NCI-H2029 (cell line): ENCODE measurements at places on chromosomes 6 and 20.

DNA sequence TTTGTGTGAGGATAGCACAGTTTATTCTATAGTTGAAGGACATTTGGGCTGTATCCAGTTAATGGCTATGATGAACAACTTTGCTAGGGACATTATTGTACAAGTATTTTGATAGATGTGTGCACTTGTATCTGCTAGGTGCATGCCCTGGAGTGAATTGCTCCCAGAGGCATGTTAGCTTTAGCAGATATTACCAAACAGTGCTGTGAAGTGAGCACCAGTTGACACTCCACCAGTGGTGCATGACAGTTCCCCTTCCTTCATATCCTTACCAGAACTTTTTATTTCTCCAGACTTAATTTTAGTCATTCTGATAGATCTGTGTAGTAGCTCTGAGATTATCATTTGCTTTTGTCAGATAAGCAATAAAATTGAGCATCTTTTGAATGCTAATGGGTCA, 48.9 kb upstream of the ENPP5 start:
- DNase-seq, result no peak

DNA sequence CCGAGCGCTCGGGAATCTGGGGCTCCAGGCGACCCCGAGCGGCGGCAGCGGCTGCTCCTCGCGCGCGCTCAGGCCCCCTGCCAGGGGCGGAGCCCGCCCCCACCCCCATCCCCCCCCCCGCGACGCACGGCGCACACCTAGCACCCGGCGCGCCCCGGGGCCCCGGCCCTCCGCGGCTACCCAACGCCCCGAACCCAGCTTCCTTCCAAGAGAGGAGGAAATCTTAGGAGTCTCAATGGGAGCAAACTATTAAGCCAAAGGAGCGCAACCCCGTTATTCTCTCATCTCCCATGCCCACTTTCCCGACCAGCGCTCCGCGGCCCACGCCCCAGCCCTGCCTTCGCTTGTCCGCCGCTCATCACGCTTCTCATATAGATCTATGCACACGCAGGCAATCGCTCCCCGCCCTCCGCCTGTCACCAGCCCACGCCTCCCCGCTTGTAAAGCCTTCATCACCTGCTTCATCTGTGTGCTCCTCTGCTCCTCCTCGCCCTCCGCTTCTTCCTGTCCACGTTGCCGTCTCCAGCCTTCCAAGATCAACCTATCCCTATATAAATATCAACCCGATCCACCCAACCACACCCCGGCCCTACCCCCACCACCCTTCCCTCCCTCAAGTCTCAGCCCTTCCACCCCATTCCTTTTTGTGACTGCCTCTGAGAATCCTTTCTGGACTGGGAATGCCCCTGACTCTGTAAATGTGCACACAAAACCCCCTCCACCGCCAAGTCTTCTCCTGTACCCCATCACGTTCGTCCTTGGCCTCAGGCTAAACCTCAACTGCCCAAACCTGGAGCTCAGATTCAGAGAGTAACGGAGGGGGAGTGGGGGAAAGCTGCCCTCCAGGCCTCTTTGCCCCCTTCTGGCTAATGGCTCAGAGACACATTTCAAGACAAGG, at the start of gene DLK2:
DLK2 (minus strand) TSS at position 18 of the 898 bp plus-strand sequence. CDS start 723 bp downstream, outside the sequence.
- no peak for DNase-seq

- DNase-seq, result no peak
Measured at GRCh38 chr6:96015518-96016333, at the start of gene FUT9. Gene FUT9, plus strand, starts transcription at chr6:96015974. Its CDS starts 187,182 bp downstream, at chr6:96203156.

DNA sequence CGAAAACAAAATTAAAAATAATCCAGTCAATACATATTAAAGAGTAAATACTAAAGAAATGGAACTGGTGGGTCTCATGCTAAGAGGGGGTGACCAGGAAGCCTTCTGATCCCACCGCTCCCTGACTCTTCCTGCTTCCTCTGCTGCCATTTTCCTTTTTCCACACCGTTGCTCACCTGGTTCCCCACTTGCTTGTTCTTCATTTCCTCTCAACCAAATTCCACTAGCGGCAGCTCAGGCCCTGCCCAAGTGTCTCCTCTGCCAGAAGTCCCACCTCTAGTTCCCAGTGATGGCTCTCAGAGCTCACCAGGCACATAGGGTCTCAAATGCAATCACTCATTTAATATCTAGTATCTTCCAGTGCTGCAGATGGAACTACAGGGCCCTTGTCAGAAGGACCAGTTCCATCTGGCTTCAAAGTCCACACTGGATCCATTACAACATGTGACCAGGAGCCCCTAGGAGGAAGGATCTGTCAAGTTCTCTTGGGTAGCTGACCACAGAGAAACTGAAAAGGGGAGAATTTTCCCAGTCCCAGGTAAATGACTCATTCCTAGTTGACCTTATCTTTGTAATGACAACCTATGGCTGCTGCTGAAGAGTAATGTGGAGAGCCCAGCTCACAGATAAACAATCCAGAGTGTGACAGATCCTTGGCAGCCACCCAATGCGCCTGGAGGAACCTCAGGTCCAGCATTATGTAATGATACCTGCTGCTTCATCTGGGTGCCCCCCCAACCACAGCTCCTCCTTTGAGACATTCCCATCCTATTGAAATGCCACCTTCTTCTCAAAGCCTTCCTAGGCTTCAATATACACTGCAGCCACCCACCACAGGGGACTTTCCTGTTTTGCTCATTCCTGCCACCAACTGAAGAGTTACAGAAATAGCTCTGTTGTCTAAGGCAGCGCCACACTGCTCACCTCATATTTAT, 38.2 kb downstream of the ELMO2 start:
- peak; percentile 68 for DNase-seq

GRCh38 chr6:151023342-151023741, 157.8 kb downstream of the MTHFD1L start:
- no peak for DNase-seq

GRCh38 chr6:124961777-124962638, at the start of gene RNF217:
Gene RNF217, plus strand, starts transcription at chr6:124962437. Its CDS starts 108 bp downstream, at chr6:124962545.
- peak; percentile 28 for DNase-seq

GRCh38 chr20:23782366-23782983, 31.7 kb upstream of the CST1 start:
- DNase-seq, result no peak

GRCh38 chr6:6703699-6704098, 115.2 kb downstream of the LY86 start:
- peak; percentile 19 for DNase-seq

DNA sequence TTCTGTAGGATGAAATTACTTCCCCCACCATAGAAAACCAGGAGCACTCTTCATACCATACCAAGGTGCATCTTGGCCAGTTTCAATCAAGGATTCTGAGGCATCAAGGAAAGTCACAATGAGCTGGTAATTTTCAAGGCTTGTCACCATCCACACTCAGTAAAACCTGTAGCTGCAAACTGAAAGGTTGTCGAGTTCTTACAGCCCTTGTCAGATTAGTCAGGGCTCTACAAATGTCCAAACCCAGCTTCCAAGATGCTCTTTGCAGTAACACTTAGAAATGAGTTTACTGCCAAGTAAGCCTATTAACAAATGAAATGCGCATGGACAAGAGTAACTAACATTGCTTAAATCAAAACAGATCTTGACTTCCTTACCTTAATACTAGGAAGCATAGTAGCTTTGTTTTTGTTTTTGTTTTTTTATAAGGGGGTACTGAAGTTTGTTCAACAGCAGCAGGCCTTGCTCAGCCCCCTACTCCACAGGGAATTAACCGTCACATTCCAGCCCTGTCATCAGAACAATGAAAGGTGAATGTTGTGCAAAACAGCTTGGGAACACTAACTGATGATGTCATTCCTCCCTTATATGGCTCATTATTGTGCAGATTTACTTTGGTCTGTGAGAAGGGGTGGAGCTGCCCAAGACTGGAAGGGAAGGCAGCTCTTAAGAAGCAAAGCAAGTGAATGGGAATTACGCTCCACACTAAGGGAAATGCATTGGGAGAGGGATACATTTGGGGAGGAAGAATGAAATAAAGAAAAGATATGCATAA, 49.9 kb upstream of the TMEM30A start:
- DNase-seq, result no peak

DNA sequence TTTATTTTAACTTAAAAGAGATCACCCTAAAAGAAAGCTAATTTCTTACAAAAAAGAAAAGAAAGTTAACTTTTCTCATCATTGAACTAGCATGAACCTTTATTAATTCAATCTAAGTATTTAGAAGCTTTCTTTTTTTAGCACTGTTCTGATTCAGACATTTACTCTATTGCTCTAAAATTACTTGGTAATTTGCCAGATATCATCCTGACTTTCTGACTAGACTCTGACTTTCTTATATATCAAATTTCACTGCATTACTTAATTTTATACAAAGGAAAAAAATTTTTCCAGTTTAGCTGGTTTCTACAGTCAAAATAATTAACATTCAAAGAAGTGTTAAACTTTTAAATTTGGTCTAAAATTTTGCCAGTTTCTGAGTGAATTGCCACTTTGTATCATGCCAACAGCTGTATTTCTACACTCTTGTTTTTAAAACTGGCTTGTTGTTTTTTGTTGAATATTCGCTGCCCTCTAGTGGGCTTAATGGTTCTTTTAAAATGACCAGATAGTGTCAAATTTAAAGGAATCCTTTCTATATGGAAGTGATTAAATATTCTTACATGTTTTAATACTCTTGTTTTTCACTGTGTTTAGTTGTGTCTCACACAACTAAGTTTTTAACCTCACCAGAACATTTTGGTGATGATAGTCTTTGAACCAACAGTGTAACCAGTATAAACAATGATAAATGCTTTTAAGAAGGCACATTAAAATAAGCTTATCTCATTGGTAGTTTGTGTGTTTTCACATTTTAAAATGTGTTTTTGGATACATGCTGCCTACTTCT, 102.0 kb downstream of the POPDC3 start:
- peak; percentile 17 for DNase-seq

- no peak for DNase-seq
Measured at GRCh38 chr6:29496961-29497360, 9.2 kb upstream of the MAS1L start.

- DNase-seq, result peak; percentile 66
Measured at GRCh38 chr6:41894366-41895299, 542 bp downstream of the USP49 start.

DNA sequence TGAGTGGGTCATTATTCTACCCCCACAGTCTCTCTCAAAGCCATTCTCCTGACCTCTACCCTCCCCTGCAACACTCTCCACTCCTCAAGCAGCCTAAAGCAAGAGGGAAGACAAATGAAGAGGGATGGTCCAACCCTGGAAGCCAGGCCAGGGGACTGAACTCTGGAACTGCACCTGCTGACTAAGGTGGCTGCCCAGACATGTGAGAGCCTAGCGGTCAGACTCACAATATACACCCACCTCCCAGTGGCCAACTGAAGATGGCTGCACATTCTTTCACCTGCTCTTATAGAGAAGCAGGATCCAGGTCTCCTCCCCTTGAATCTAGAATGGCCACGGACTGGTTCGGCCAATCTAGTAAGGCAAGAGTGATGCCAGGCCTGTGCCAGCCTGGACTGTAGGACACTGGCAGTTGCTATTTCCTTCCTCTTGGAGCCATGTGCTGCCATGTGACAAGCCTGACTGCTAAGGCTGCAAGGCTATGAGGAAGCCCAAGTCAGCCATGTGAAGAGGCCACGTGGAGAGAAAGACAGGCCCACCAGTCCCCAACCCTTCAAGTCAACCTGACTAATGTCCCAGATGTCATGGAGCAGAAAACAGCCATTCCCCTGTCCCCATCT, 31.8 kb downstream of the ACSS1 start:
- DNase-seq, result no peak

- DNase-seq, result no peak
Measured at GRCh38 chr20:7090811-7091210, 323.3 kb downstream of the BMP2 start.

GRCh38 chr6:163730246-163731210, 316.0 kb downstream of the QKI start:
- no peak for DNase-seq

DNA sequence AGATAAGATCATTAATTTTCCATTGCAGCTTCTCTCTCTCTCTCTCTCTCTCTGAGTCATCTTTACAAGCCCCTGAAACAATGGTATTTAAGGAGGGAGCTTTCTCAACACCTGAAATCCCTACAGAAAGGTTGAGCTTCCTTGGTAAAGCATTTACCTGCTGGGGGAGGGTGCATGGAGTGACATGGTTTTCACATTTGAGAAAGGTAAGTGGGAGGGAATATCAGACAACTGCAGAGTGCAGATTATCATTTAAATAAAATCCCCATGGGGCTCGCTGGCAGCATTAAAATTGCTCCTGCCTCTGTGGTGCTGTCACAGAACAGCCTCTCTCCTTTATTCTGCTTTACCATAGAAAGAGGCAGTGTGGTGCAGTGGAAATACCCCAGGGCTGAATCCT, 10.3 kb upstream of the PDYN start:
- no peak for DNase-seq

DNA sequence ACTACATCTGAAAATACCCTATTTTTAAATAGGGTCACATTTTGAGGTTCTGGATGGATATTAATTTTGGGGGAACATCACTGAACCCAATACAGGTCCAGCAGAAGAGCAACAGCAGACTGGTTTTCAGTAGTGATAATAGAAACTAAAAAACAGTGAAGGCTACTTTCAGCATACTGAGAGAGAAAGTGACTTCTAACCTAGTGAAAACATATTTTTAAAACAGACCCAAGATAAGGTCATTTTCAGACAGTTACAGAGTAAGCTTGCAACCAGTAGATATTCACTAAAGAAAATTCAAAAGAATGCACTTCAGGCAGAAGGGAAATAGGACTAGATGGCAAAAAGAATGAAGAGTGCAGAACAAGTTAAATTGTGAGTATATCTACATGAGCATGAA, 42.0 kb upstream of the TMEM244 start:
- no peak for DNase-seq

- DNase-seq, result no peak
Measured at GRCh38 chr20:61750093-61750492, 315.6 kb downstream of the TAF4 start.

DNA sequence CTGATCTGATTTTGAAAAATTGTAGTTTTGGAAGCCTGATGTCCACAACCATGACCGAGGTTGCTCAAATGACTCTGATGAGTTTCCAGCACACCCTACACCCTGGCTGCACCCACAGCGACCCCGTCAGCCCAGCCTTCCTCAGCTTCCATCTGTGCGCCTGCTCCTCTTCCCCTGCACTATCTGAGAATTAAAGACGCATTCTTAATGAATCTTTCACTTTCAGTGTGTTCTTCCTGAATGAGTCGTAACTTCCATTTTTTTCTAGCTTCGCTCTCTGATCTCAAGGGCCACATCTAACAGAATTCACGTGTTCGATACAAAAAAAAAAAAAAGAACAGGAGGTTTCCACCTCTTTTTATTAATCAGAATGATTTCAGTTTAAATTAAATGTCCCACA, 21.3 kb upstream of the RREB1 start:
- no peak for DNase-seq
